NCI-H1436 (cell line): ENCODE measurements at places on chromosomes 1 and 21.

GRCh38 chr1:181984006-181984405 is 77.5 kb downstream of the ZNF648 start:
- no peak for DNase-seq

DNA sequence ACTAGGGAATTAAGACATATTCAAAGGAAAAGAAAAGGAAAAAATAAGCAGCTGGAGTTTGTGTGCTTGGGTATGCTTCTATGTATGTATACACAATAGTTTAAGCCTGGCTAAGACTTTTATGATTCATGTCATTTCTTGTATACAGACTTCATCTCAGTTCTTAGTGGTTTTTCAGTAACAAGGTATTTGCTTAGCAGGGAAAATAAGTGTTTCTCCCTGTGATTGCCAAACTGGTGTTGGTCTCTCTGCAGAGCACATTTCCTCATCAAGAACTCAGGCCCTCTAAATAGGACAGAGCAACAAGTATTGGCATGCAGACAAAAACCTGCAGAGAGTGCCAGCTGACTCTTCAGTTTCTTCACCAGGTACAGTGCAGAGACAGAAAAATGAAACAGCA is 484.4 kb upstream of the ZRANB2 start:
- no peak for DNase-seq

DNA sequence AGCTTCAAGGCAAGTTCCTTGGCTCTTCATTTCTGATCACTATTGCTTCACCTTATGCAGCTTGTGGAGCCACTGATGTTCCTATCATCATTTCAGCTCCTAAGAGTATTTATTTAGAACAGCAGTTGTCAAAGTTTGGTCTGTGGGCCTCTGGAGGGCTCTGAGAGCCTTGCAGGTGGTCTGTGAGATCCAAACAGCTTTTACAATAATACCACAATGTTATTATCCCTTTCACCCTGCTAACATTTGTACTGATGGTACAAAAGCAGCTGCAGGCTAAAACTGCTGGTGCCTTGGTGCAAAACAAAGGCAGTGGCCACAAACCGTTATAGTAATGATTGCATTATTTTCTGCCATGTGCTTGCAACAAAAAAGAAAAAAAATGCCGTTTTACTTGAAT is 33.8 kb downstream of the PATJ start:
- DNase-seq: no peak

GRCh38 chr1:193747579-193747978 is 561.2 kb upstream of the B3GALT2 start:
- DNase-seq: no peak

DNA sequence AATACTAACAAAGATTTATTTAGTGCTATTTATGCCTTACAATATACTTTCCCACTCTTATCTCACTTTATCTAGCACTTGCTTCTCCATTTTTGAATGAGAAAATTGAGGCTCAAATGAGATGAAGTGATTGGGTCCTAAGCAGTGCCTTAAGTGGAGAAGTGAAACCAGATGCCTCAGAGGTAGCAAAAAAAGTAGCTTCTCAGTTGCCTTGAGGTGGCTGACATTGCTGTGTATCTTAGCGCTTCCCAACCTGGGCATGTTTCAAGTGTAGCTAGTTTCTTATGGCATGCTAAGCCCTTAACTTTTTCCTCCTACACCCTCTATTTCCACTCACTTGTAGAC is 390.4 kb downstream of the OMA1 start:
- no peak for DNase-seq
